ENCODE measurements at places on chromosomes 4 and X.

DNA sequence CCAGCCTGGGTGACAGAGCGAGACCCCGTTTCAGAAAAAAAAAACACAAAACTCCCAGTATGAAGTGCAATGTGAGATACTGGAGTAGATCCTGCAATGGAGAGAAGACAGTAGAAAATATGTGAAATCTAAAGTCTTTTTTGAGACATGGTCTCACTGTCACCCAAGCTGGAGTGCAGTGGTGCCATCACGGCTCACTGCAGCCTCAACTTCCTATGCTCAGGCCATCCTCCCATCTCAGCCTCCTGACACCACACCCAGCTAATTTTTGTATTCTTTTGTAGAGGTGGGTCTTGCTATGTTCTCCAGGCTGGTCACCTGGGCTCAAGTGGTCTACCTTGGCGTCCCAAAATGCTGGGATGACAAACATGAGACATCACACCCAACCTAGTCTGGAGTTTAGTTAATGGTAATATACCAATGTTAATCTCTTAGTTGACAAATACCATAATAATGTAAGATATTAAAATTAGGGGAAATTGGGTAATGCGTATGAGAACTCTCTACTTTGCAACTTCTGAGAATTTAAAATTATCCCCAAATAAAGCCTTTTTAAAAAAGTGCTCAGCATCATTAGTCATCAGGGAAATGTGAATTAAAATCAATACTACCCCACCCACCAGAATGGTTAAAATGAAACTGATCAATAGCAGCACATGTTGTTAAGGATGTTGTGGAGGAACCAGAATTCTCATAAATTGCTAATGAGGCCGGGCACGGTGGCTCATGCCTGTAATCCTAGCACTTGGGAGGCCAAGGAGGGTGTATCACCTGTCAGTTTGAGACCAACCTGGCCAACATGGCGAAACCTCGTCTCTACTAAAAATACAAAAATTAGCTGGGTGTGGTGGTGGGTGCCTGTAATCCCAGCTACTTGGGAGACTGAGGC is 15.0 kb downstream of the RBMX start:
- DNase-seq, result no peak

- DNase-seq, result no peak
Observed at GRCh38 chr4:181006499-181007260, 1236.5 kb upstream of the TENM3 start.

DNA sequence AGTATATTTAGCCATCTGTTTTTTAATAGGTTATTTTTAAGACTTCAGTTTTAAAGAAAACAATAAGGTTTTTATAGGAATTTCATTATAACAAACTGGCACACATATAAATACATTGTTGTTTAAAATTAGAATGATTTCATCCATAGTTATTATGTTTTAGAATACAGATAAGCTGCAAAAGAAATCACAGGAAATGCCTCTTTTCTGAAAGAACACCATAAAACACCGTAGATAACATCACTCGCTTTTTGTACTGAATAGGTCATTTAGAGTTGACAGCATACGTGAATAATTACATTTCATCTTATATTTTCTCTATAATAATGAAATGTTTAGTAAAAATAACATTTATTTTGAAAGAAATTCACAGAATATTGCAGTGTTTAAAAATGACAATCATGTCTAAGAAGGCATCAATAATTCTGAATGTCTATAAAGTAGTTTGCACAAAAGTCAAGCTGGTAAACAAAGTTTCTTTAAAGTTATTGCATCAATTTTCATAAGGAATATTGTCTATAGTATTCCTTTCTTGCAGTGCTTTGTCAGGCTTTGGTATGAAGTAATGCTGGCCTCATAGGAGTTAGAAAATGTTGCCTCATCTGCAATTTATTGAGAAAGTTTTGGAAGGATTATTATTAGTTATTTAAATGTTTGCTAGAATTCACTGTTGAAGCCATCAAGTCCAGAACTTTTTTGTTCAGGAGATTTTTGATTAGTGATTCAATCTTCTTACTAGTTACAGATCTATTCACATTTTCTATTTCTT is 17.9 kb upstream of the VEGFC start:
- DNase-seq, result no peak

DNA sequence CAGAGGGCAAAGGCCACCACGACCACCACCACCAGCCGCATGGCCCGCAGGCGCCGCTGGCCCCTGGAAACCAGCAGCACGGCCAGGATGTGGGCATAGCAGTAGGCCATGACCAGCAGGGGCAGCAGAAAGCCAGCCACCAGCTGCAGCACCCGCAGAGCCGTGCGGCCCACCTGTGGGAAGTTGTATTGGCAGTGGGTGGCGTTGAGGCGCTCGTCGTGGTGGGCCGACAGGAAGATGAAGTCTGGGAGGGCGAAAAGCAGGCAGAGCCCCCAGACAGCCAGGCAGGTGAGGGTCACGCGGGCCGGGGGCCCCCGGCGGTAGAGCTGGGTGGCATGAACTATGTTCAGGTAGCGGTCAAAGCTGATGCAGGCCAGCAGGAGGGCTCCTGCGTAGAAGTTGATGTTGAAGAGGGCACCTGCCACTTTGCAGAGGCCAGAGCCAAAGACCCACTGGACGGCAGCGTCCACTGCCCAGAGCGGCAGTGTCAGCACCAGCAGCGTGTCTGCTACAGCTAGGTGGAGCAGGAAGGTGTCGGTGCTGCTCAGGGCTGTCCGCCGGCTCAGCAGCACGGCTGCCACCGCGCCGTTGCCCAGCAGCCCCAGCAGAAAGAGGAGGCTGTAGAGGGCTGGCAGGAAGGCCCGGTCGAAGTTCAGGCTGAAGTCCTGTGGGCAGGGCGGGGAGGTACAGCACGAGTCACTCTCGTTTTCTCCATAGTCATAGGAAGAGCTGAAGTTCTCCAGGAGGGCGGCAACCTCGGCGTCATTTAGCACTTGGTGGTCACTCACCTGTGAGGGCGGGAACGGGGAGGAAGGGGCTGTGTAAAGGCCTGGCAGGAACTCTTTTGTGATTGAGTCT is 1.4 kb downstream of the CXCR3 start:
- no peak for DNase-seq

All from H1 (cell line).